ENCODE measurements at places on chromosomes 11 and 22. TPM values are rescaled to one million over a fixed set of nuclear protein-coding genes. Genes with fewer than 3 reads are reported as not detected.

The KRTAP5-11 gene
- polyA plus RNA-seq, result not detected

The MIAT gene
- polyA plus RNA-seq, result 0.77 TPM

The CATSPER1 gene
- 0.30 TPM for polyA plus RNA-seq

The HPS5 gene
- polyA plus RNA-seq, result 10.3 TPM

The MAP4K2 gene
- 70.8 TPM for polyA plus RNA-seq
